ENCODE measurements at places on chromosomes 1 and 21.

DNA sequence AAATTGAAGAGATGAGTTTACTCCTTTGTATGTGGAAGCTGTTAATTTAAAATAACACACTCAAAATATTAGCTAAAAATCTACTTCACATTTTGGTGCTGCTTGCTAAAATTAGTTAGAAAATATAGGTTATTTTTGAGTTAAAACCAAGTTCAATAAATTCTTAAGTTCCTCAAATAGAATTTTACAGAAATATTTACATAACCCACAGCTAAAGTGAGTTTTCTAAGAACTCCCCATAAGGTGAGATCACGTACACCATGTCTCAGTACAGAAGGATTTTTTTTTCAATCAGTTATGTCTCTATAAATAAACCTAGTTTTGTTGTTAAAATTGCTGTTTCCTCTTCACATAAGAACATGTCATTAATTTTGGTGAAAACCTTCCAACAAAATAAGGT lies 108.0 kb downstream of the SDCCAG8 start:
- no peak for DNase-seq

DNA sequence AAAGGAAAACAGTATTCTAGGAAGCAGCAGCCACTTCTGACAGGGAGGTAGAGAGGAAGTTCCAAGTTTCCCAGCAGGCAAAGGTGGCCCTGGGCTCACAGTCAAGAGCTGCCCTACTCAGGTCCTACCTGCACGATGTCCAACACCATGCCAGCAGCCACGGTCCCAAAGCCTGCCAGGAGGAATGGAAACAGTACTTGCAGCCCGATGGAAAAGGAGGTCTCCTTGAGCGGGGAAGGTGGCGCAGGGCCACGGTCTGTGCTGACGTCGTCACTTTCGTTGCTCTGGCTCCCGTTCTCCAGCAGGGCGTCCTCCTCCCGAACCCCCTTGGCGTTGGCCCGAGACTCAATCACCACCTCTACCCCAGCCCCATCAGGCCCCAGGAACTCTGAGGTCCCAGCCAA lies 3.1 kb downstream of the SLC41A1 start:
- no peak for DNase-seq

- DNase-seq: peak; percentile 18
Measured at GRCh38 chr1:58754683-58755467, 29.0 kb downstream of the JUN start.

DNA sequence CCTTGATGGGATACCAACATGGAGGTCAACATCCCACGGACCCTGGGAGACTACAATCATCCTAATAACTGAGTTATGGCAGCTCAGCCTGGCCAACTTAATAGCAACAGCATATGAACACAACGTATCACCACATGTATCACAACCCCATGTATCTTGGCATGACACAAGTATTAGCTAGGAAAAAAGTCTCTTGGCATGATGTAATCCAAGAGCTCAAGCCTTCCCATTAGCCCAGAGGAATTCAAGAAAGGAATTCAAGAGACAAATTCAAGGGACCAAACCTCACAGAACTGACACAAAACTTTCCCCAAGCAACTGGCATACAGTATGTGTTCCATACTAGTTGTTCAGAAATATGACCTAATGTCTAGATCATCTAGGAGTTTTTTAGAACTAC lies 100.9 kb upstream of the HMGB4 start:
- no peak for DNase-seq

GRCh38 chr1:172976222-172977041 lies 74.3 kb downstream of the TNFSF18 start:
- DNase-seq: no peak

GRCh38 chr1:97820470-97821188 lies 100.2 kb downstream of the DPYD start:
- peak; percentile 34 for DNase-seq

DNA sequence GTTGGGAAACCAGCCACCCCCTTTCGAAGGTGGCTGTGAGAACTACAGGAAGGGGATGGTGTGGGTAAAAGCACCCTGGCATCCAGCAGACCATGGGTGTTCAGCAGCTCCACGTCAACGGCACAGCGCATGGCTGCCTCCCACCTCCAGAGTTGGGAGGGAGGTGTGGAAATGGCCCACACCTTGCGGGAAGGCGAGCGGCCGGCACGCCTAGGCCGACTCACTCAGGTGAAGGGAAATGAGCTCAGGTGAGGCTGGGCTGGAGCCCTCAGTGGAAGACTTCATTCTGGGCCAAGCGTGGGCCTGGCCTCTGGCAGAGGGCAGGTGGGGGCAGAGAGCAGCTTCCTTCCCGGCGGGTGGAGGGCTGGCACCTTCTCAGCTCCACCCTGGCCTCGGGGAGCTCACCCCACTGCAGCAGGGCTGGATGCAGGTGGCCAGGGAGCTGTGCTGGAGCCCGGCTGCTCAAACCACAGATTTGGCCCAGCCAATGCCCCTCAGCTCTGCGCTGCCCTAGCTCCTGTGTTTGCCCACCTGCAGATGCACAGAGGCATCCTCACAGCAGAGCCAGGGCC lies 24.8 kb upstream of the ALDH4A1 start:
- no peak for DNase-seq

GRCh38 chr21:25461725-25462124 lies 145.6 kb downstream of the MRPL39 start:
- no peak for DNase-seq

GRCh38 chr1:156596426-156596825 lies 4.8 kb downstream of the NAXE start:
- DNase-seq: no peak

DNA sequence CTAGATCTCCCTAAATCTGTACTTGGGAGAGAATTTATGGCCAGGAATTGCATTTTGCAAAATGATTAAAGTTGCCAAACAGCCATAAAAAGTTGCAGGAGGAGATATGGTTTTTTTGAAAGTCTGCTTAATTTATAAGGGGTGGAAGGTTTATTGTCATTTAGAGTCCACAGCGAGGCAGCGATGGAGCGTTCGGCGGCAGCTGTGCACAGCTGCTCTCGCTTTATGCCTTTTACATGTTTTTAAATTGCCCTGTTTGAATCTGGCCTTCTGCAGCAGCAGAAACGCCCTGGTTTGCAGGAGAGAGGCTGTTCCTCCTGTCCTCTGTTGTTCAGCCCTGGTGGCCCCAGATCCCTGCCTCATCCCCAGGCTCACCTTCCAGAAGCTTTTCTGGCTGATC lies 144.9 kb upstream of the POU3F1 start:
- no peak for DNase-seq

DNA sequence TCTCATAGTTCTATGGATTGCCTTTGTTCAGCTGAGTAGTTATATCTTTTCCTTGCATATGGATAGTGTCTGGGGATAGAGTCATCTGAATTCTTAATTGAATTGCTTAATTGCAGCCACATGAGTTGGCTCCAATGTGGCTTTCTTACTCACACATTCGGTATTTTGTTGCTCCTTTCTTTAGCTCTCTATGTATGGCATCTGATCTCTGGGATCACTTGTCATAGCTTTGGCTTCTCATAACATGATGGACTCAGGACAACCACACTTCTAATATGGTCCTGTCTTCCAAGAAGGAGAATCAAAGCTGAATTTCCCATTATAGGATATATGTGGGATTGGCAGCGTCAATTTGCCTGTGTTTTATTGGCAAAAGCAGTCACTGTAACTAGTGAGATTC lies 716.2 kb downstream of the NCAM2 start:
- no peak for DNase-seq

DNA sequence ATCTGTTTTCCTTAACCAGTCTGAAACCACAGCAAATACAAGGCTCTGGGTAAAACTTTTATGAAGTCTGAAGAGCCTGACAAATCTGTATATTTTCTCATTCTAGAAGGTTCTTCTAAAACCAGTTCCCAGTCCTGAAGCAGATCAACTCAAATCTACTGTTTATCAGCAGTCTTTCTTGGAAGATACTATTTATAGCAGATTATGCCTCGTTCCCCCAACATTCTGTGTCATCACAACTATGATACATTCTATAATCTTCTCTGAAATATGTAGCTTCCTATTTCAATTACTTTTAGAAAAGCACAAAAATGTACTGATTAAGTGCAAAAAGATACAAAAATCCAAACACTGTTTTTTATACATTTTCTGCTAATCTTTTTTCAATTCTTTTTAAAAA lies 67.5 kb downstream of the NIBAN1 start:
- DNase-seq: no peak

GRCh38 chr1:220990427-220991339 lies 111.4 kb downstream of the HLX start:
- peak; percentile 10 for DNase-seq

DNA sequence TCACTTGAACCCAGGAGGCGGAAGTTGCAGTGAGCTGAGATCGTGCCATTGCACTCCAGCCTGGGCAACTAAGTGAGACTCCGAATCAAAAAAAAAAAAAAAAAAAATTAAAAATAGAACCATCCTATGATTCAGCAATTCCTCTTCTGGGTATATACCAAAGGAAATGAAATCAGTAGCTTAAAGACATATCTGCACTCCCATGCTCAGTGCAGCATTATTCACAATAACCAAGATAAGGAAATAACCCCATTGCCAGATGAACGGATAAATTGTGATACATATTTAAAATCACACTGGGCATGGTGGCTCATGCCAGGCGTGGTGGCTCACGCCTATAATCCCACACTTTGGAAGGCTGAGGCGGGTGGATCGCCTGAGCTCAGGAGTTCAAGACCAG lies 23.8 kb downstream of the ALDH9A1 start:
- DNase-seq: no peak

DNA sequence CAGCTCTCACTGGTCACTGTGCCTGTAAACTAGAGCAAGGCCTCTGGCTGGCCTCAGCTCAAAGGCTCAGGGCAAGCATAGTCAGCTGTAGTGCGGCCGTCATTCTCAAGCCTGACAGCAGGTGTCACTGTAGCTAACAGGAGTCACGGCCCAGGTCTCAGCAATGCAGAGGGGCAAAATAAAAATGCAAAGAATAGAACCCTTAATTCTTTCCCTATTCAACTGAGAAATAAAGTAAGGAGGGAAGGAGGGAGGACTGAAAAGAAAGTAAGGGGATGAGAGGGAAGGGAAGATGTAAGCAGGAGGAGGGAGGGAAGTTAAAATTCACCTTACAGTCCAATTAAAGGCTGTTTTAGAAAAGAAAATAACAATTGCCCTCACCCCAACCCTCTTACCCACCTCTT lies 106.1 kb downstream of the KIAA0319L start:
- peak; percentile 50 for DNase-seq

DNA sequence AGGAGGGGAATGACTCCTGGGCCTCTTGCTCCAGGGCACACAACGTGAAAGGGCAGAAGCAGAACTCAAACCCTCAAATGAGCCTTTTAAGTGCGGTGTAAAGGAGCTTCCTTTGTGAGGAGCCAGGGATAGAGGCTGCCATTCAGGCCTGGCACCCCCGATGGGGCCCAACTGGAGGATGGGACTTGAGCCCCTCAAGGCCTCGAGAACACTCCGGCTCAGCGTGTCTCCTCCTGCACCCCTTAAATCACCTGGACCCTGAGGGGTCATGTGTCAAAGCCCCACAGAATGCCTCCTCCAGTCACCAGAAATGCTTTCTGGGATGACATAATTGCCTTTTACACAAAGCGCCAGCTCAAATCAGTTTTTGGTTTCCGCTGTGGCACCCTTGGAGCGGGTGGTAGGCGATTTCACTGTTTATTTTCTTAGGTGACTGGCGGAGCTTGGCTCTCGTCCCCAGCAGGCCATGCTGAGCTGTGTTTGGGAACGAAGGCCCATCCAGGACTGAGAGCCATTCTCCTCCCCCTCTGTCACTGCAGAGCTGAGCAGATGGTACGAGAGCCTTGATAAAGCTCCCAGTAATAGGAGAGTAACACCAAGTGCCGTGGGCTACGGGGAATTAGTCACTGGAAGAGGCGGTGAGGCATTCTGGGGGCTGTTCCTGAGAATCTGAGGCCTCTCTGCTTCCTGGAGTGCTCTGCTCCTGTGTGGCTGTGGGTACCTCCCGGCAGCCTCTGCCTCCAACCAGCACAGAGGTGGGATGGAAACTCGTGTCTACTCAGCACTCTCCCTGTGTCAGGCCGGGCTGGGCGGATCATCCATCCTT lies 163.0 kb downstream of the GRIK3 start:
- no peak for DNase-seq

DNA sequence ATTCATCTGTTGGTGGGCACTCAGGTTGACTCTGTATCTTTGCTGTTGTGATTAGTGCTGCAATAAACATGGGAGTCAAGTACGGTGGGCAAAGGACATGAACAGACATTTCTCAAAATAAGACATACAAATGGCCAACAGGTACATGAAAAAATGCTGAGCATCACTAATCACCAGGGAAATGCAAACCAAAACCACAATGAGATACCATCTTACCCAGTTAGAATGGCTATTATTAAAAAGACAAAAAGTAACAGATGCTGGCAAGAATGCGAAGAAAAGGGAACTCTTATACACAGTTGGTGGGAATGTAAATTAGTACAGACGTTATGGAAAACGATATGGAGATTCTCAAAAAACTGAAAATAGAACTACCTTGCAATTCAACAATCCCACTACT lies 98.9 kb downstream of the TMEM53 start:
- no peak for DNase-seq

DNA sequence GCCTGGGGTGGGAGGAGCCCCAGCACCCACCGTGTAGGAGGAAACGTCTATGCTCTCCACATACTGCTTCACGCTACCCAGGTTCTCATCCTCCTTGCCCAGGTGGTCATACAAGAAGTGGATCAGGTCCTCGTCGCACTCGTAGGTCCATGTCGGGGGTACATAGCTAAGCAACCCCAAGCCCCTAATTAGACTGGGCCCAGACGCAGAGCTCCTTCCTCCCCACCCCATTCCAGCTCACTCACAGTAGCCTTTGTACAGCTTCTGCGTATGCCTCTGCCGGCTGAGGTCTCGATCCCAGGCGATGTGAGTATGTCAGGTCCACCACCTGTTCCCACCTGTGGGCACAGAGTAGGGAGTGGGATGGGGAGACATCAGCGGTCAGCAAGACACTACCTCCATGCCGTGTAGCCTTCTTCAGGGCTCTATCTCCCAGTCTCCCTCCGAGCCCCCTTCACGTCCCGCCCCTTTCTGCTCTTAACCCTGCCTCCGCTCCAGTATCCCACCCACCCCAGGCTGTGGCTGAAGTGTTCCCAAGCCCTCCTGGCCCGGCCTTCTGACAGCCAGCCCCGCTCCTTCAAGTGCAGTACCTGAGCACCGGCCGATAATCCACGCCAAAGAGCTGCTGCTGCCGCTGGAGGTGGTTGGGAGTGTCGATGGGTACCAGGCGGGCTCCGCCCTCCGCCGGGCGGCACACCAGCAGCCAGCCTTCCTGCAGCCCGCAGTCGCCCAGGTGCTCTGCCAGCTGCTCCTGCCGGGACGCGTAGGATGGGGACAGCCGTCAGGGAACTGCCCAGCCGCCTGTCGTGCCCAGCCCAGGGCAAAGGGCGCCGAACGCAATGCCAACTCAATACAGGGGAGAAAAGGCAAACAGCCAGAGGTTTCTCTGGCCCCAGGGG lies 919 bp downstream of the HECTD3 start:
- no peak for DNase-seq

DNA sequence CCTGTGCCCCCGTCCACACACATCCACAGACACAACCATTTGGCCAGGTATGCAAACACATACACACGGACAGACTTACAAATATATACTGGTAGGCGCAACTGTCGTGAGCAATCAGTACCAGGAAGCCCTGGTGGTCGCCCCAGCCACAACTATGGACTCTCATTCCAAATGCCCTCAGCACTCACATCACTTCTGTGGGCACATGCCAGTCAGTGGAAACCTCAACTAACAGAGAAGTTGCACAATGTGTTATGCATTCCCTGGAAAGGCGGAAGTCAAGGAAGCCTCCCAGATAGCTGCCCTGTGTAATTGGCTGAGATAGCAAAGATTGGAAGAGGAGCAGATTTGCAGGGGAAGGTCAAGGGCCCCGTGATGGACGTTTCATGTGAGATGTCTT lies 1.4 kb upstream of the HEYL start:
- DNase-seq: no peak
